ENCODE measurements at places on chromosomes 7 and 10.

DNA sequence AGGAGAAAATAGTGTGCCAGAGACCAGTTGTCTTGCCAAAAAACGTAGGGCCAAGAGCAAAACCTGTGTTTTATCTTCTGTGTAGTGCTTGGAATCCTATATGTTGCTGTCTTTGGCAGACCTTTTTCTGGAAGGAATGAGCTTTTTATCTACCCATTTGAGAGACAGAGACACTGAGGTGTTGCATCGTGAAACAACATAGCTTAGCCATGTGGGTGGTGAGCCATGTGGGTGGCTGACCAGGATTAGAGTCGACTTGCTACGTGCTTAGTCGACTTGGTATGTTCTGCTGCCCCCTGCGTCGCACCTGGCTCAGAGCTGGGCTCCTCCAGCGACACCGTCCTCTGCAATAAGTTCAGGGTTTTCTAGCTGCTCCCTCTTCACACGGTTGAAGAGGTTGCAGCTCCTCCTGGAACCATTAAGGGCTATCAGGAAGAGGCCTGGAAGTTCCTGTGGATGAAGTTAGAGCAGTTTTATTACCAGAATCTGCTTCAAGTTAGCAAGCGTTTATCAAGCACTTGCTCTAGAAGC lies 175.8 kb downstream of the SH2D4B start:
- DNase-seq = no peak

GRCh38 chr10:6269432-6269831 lies 66.7 kb downstream of the PFKFB3 start:
- no peak for DNase-seq

GRCh38 chr7:105902325-105902911 lies 26.0 kb upstream of the ATXN7L1 start:
- DNase-seq = no peak

GRCh38 chr7:26379711-26380110 lies 88.0 kb downstream of the SNX10 start:
- no peak for DNase-seq

DNA sequence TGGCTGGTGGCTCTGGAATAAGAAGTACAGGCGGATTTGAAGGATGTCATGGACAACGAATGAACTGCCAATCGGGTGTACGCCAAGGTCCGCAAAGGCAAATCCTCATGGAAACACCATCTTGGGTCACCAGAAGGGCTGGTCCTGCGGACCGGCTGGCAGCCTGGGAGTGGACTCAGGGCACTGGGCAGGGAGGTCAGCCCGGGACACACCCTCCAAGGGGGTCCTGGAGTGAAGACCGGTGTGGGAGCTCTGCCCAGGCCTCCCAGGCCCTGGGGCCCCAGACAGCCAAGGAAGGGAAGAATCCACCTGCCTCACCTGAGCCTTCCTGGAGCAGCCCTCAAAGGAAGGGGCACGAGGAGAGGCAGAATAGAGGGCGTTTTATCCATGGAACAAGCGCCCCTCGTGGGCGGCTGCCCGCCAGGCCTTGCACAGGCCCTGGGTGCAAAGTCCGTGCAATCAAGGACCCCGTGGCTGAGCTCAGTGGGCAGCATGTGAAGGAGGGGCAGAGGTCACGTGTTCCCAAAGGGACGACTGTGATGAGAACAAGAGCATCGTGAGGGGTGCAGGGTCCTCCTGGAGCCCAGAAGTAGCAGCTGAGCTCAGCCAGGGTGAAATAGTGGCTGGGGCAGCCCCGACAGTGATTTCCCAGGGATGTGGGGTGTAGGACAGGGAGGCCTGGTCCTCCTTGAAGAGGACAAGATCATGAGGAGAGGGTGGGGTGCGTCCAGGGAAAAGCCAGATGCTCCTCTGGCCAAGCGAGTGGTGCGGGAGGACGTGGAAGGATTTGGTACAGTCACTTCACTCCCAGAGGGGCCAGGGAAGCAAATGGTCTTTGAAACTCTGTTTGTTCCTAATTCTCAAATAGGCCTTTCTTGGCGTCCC lies 105.2 kb downstream of the TCERG1L start:
- DNase-seq = no peak
